Muscle of leg (tissue), 16 donors: ENCODE measurements at places on chromosomes 13 and 19. TPM values are rescaled to one million over a fixed set of nuclear protein-coding genes. Genes with fewer than 3 reads are reported as not detected.

Gene CHMP2A
- 78.7 TPM for polyA plus RNA-seq

Gene SMIM17
- 0.85 TPM for polyA plus RNA-seq

Gene OR7A5
- not detected for polyA plus RNA-seq

Gene BRSK1
- polyA plus RNA-seq: 10.9 TPM

Gene SLC6A16
- 1.1 TPM for polyA plus RNA-seq

Gene SH2D3A
- 0.32 TPM for polyA plus RNA-seq

Gene IL27RA
- polyA plus RNA-seq: 4.4 TPM

DNA sequence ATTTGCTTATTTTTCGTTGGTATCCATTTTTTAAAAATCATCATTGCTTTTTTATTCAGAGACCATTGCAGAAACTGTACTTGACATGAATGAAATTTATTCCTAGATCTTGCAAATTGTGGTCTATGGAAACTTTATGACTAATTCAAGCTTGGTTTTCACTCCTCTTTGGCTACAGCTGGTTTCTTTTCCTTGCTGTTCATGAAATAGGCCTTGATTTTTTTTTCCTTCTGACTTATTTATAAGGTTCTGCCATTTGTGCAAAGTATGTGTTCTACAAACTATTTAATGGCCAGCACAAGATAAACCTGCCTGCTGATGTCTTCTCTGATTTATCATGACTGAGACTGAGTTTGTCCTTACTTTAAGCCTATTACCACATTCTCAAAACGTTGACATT, 764.0 kb upstream of the SLITRK5 start:
- no peak for DNase-seq

- no peak for DNase-seq
Observed at GRCh38 chr13:87042946-87043345, 628.2 kb upstream of the SLITRK5 start.

- DNase-seq: no peak
Observed at GRCh38 chr13:59674616-59675015, 489.1 kb downstream of the DIAPH3 start.

GRCh38 chr13:106038752-106039151, 496.7 kb downstream of the EFNB2 start:
- DNase-seq: no peak

DNA sequence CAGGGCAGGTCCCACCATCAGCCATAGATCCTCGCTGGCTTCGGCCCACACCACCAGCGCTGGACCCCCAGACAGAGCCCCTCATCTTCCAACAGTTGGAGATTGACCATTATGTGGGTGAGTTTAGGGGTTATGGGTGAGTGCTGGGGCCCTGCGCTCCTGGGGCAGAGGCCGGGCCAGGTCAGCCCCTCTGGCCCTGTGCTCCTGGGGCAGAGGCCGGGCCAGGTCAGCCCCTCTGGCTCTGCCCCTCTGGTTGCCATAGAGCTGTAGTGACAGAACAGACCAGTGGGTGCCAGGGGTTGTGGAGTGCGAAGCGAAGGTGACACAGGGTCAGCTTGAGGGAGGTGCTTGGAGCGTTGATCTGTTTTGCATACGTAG, 15.2 kb downstream of the POLD1 start:
- DNase-seq: no peak

DNA sequence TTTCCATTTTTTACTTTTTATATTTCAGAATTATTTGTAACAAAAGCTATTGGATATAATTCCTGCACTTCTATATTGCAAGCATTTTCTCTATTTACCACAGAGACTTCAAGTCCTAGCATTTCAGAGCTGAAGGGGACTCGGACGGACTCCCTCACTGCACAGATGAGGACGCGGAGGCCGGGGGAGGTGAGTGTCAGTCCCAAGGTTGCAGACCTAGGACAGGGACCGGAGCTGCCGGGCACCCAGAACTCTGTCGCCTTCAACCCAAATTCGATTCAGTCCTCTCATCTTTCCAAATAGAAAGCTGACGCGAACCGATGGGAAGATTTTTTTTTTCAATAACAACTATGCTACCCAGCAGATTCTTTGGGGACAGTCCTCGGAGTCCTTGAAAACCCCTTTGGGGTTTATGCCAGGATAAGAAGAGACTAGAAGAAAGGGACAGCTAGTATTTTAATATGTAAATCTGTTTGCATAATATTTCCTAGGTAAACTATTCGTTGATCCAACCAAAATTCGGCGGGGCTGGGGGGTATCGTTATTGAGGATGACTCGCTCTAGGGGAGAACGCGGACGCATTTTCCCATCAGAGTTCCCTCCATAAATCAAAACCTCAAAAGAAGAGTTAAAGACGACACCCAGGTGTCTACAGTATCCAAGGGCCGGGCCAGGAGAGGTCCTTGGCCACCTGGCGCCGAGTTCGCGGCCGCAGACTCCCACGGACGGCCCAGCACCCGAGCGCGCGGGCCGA, 803 bp downstream of the FLT3 start:
- no peak for DNase-seq

- peak; percentile 62 for DNase-seq
Observed at GRCh38 chr19:676339-677105, at the start of gene FSTL3. TSS of gene FSTL3 (plus strand) at chr19:676392. CDS start at chr19:676424, 32 bp downstream.

DNA sequence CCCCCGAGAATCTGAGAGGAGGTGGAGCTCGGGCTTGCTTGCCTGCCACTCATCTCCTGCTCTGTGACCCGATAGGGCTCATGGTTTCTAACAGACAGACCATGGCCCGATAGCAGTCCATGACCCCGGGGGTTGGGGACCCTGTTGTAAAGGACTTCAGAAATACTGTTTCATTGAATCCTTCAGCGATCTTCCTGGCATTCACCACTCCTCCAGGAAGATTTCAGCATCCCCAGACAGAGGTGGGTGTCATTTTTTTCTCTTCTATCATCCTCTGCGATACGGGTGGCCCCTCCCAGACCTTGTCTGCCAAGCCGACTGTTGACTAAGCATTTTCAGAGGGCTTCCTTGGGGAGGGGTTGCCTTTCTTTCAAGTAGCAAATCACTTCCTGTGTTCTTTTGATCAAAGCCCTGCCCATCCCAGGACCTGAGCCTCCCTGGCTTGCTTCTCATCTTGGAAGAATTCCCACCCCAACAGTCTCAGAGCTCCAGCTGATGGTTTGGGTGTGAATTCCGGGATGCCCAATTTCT, 1.7 kb downstream of the MYO1F start:
- DNase-seq: no peak

- DNase-seq: peak; percentile 46
Observed at GRCh38 chr13:105047676-105048295, 1487.7 kb downstream of the EFNB2 start.

DNA sequence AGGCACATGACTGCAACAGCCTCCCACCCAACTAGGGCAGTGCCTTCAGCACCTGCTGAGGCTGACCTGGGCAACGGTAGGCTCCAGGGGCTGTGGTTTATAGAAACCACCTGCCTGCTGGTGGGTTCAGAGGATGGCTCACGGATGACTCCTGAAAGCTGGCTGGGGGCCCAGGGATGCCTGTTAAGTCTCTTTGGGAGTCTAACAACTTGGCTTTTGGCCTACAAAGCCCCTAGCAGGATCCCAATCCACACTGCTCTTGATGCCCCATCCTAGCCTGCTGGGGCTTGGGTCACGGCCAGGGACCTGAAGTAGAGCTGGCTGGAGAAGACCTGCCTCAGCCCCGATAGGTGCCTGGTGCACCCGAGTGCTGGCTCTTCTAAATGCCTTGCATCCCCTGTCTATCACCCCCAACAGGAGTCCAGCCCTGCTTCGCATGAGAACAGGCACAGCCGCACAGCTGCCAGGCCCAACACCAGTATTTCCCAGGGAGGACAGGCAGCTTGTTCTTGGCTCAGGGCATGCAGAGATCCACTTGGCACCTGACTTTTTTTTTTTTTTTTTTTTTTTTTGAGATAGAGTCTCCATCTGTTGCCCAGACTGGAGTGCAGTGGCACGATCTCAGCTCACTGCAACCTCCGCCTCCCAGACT, 9.1 kb upstream of the EPHX3 start:
- peak; percentile 55 for DNase-seq

DNA sequence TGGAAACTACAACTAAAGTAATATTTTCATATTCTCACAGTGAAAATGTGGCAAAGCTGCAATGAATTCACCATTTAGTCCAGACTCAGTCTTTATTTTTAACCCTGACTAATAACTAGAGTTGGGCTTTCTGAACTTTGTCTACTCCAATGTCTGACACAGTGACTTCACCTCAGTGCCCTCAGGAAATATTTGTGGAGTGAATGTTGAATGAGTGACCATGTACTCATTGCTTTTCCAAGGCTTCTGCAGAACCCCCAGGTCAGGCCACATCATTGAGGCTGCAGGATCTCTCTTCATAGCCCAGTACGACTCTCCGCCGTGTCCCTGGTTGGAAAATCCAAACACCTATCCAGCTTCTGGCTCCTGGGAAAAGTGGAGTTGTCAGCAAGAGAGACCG, 1.8 kb downstream of the ZNF175 start:
- DNase-seq: no peak

DNA sequence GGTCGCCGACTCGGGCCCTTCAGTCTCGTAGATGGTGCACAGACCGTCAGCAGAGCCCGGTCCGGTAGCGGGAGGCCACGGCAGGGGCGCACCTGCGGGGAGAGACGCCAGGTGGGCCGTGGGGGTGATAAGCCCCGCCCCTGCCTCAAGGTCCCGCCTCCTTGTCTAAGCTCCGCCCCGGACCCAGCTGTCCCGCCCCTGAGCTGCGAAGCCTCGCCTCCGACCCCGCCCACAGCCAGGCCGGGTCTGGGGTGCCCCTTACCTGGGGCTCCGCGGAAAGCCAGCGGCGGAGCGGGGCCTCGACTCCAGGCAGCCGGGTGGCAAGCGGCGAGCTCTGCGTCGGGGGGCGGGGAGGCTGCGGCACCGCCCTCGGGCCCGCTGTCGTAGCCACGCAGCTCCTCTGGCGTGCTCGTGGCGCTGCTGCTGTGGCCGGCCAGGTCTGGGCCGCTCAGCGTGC, 4.7 kb downstream of the PRR36 start:
- peak; percentile 70 for DNase-seq

DNA sequence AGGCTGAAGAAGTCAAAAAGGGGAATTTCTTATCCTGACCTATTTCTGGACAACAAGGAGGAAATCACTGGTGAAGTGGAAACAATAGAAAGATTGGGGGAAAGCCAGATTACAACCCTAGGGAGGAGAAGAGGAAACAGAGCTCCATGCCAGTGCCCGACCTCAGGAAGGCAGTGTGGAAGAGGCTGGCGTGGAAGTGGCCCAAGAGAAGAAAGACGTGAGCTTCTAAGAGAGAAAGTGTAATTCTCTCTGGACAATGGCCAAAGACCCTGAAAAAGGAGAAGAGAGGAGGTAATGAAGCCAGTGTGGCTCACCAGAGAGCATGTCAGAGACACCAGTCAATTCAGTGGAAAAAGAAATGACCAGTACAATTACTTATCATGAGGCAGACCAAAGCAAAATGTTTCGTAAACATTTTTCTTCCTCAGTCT, 52.6 kb upstream of the URAD start:
- peak; percentile 30 for DNase-seq

- DNase-seq: peak; percentile 75
Observed at GRCh38 chr13:27043013-27043412, 128.6 kb downstream of the USP12 start.

- peak; percentile 97 for DNase-seq
Observed at GRCh38 chr19:38862321-38863059, 12.7 kb upstream of the HNRNPL start.

DNA sequence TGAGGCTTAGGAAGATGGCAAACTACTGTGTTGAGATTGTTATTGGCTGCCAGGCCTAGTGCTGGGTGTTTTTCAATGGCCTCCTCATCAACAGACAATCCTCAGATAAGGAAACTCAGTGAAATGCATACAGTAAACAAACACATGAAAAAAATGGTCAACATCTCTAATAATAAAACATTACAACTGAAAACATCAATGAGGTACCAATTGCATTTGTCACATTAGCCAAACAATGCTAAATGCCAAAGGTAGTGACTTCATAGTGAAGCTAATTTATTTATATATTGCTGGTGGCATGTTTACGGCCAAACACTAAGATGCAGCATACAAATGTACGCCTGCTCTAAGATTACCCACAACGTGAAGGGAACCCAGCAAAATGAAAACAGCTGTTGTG, 224.0 kb upstream of the UBL3 start:
- no peak for DNase-seq

DNA sequence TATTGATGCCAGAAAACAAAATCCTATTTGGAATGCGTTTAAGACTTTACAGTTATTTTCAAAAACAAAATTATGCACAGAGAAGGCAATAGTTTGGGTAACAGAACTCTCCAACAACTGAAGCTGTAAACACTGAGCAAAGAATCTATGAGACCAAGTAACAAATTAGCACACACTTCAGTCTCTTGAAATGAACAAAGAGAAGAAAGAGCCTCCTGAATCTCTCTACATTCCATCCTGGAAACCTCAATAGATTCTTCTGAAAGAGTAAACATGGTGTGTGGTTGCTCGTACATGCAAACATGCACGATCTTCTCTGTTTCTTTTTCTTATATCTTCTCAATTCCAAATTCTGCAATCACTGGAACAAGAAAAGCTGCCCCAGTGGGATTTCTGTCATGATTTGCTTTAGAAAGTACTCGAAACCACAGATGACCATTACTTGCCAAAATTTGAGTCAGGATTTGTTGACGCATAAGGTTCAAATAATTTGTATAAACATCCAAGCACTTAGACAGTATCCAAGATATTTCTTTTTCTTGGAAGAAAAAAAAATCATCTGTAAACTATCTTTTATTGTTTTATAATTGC, 137.9 kb upstream of the DACH1 start:
- peak; percentile 95 for DNase-seq
